Hematopoietic multipotent progenitor cell treated with erythropoietin and hydrocortisone succinate and interleukin-3 and kit ligand, for 15 days (in vitro differentiated cells): ENCODE measurements at places on chromosomes 13 and 19.
A peak's percentile ranks its signal among the peaks of the same experiment; 100 is the strongest.

GRCh38 chr13:51291341-51291740 is 48.1 kb upstream of the SERPINE3 start:
- DNase-seq = no peak

GRCh38 chr13:44918326-44919103 is 70.8 kb downstream of the NUFIP1 start:
- peak; percentile 74 for DNase-seq

- DNase-seq = no peak
Measured at GRCh38 chr13:104487006-104487405, 1420.8 kb upstream of the SLC10A2 start.

GRCh38 chr19:16153582-16154336 is 10.3 kb downstream of the HSH2D start:
- peak; percentile 47 for DNase-seq

- no peak for DNase-seq
Measured at GRCh38 chr19:44740351-44740824, 8.1 kb upstream of the BCL3 start.

DNA sequence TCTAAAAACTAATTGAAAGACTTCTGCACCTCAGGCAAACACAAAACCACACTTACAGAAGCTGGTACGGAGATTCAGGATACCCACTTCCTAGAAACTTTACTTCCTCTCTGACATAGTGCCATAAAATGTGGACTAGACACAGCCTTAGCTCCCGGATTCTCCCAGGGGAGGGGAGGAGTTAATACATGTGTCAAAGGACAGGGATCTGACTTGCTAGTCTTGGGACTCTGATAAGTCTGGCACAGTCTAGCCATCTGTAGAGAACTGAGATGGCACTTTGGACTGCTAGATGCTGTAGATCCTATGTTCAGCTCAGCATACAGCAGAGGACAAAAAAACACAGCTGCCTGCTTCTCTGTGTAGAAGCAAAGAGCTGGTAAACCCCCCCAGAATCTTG is 769.8 kb upstream of the MIR17HG start:
- DNase-seq = no peak

GRCh38 chr13:94268661-94269060 is 210.8 kb downstream of the DCT start:
- DNase-seq = no peak

DNA sequence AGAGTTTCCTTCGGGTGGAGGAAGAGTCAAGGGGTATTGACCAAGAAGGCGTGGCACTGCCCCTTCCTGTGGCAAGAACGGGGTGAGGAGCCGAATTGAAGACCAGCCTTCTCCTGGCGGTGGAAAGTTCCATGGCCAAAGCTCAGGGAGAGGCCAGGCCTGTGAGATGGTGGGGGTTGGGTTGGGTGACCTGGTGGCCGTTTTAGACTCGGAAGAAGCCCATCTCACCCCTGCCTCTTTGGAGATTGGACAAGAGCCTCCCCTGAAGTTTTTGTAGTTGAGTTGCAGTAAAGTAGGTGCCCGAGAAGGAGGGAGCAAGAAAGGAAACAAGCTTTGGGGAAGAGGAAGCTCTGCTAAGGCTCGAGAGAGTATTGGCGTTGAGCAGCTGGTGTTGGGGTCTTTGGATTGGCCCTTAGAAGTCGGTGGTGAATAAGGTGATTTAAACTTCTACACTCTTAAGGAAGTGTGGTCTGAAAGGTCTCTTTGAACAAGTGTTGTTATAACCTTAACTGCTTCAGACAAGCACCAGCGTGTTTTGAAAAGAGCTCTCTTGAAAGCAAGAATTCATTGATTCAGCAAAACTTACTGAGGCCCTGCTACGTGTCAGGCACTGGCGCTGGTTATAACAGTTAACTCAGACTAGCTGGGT is 964 bp downstream of the SPINT2 start:
- DNase-seq = no peak
